T-helper 2 cell (primary cell): ENCODE measurements at places on chromosomes 11 and 22.

DNA sequence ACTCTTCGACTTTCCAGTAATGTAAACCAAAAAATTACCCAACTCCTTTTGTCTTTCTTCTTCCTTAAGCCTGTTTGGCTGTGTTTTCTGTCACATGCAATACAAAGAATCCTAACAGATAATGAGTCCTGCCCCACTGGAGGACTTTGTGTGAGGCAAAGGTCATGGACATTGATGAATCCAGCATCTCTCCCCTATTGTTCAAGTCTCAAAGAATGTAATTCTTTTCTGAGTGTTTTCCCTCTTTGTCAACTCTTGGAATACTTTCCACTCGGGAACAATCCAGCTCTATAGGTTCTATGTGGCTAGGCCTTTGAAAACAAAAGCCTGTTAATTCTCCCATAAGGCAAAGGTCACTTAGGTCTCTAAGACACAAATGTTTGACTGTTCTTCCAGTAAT, 100.7 kb downstream of the FAR1 start:
- no peak for DNase-seq

DNA sequence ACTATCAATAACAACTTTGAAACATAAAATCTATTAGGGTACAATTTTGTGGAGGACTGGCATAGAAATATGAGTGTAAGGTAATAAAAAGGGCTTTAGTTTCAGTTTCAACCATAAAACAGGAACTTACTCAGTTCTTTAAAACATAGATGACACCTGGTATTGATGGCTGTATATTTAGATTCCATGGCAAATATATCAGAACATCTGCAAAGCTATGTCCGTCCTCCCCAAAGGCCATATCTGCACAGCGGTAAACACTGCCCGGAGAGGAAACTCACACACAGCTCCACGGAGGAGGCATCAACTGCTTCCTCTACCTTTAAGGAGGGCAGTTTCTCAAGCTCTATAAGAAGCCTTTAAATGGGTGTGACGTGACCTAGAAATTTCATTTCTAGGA, 993.3 kb downstream of the BRD1 start:
- DNase-seq = no peak

DNA sequence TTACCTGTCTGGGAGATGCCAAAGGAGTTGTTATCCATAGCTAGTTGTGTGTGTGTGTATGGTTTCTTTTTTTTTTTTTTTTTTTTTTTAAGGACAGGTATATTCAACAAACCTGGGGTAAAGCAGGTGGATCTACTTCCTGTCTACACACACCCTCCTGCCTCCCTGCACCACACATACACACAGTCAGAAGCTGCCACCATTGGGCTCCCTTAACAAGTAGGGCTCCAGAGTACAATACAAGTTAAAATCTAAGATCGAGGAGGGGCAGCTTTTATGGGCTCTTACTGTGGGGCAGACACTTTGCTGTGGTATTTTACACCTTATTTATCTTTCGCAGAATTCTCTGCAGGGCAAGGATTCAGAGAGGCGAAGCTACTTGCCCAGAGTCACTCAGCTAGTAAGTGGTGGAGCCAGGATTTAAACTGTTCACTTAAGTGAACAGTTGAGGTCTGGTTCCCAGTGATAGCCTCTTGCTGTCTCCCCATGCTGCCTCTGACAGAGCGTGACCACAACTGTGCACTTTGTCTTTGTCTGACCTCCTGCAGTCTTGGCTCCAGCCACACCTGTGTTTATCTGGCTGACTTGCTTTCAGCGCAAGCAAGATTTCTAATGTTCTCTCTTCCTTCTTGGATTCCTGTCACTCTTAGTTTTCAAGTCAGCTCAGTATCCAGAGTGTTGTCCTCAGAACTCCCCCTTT, 135.0 kb downstream of the CSNK2A3 start:
- DNase-seq = no peak

DNA sequence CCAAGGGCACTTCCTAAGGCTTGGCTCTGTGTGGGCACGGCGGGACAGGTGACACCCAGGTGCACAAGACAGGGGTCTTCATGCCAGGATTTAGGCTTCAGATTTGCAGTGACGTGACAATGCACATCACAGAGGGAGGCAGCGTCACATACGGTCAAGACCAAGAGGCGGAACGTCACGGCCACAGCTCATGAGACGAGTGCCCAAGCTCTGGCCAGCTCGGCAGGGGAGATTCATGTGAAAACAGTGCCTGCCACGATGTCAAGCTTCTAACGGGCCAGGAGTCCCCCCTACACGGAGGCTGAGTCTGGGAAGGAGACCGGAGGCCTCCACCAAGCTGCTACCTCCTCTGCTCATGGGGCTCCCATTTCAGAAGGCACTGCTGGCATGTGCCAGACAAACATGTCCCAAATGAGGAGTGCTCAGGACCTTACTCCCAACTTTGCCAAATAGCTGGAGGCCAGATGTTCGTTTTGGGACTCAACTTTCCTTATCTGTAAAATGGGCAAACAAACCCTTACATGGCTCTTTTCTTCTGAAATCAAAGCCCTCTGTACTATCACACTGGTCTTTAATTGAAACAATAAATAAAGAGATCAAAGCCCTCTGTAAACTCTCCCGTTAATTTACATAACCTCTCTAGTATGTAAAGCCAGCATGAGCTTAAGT, 16.6 kb downstream of the VPS37C start:
- no peak for DNase-seq

GRCh38 chr22:29476116-29476515, 3.9 kb upstream of the NEFH start:
- no peak for DNase-seq

- DNase-seq = no peak
Measured at GRCh38 chr22:37371491-37371890, 55.8 kb downstream of the ELFN2 start.

DNA sequence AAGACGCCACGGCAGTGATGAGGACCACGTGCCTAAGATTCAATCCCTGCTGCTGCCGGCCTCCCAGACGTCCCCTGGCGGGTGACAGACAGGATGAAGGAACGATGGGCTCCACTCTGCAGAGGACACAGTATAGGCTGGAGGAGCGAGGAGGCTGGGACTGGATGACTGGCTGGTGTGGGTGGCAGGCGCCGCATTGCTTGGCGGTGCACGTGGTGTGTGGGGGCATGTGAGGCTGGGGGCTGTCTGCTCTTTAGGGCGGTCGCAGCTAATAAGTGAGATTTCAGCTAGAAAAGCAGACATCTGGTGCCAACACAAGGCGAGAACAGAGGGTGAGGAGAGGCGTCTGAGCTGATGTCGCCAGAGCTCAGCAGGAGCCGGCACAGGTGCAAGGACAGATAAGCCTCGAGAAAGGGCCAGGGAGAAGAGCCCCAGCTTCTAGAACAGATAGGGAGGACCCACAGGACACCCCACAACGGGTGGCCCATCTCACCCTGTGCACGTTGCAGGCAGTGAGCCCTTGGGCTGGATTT, 33.2 kb downstream of the TSPAN4 start:
- no peak for DNase-seq

DNA sequence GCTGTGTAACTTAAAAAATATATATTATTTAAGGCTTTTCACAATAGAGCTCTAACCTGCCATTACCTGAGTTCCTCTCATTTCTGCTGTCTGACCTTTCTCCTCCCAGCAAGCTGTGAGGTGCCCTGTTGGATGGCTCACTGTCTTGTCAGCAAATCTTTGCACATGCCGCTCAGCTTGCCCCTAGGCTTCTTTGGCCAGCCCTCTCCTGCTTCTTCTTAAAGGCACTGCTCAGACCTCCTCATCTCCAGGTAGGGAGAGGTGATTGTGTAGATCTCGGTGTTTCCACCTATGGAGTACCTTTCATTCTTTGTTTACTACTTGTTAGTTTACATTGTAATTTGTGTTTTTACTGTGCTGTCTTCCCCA, 96.5 kb downstream of the EXT2 start:
- no peak for DNase-seq

DNA sequence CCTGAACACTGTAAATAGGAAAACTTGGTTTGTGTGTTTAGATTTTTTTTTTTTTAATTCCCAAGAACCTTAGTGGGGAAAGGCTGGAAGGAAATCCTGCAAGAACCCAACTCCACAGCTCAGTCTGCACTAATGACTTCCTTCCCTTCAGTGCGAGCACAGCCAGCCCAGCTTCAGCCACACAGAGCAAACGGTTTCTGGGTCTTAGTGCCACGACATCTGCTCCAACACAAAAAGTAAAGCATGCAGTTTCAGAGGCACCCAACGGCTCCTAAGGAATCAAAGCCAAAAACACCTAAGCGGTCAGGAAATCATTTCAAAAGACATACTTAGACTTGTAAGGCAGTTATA, 236.1 kb downstream of the TTC28 start:
- DNase-seq = no peak

- DNase-seq = no peak
Measured at GRCh38 chr11:114169321-114169749, 109.8 kb downstream of the ZBTB16 start.

DNA sequence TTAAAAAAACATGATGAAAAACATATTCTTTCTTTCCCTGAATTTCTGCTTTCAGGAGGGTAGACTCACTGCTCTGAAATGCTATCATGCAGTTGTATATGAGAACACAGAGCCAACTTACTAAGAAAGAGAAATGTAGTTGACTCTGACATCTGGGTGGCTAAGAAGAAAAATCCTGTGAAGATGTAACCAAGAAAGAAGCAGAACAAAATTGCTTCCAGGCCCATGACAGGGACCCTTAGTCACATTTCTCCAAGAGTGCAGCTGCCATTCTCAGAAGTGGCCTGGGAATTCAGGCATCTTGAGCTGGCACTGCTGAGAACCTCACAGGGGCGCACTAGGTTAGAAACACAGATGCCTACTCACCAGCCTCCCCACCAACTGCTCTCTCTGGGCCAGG, 73.6 kb downstream of the RPL27A start:
- no peak for DNase-seq

DNA sequence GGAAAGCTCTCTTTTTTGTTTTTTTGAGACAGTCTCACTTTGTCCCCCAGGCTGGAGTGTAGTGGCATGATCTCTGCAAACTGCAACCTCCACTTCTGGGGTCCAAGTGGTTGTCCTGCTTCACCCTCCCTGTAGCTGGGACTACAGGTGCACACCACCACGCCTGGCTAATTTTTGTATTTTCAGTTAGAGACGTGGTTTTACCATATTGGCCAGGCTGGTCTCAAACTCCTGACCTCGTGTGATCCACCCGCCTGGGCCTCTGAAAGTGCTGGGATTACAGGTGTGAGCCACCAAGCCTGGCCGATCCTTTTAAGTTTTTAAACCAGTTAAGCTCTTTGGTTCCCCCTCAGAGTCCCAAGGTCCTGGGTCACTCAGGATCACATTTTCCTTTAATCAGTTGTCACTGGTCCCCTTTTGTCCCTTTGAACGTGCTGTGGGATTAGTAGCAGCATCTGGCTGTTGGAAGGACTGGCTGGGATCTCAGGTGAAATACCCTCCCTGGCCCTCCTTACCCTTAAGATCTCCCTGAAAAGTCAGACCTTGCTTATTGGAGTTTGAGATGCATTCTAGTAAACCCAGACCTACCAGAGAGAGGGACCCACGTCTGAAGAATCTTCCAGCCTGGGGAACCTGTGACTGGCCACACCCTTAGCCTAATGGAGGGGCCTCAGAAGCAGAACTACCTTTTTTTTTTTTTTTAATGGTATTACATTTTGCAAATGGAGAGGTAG, 8.1 kb downstream of the MALAT1 start:
- DNase-seq = no peak

- DNase-seq = no peak
Measured at GRCh38 chr11:16136792-16137390, 219.5 kb downstream of the SOX6 start.

DNA sequence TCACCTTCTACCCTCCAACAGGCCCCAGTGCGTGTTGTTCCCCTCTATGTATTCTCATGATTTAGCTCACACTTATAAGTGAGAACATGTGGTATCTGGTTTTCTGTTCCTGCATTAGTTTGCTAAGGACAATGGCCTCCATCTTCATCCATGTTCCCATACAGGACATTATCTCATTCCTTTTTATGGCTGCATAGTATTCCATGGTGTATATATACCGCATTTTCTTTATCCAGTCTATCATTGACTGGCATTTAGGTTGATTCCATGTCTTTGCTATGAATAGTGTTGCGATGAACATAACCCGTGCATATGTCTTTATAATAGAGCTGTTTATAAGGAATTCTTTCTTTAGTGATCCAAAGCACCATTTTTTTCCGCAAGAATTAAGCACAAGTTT, 28.5 kb upstream of the TLCD5 start:
- DNase-seq = no peak

DNA sequence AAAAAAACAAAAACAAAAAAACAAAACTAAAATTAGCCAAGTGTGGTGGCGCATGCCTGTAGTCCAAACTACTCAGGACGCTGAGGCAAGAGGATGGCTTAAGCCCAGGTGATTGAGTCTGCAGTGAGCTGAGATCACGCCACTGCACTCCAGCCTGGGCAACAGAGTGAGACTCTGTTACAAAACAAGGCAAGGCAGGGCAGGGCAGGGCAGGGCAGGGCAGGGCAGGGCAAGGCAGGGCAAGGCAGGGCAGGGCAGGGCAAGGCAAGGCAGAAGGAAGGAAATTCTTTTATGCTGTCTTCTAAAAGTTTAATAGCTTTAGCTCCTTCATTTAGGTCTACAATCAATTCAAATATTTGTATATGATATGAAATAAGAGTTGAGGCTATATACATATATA, 50.1 kb upstream of the RASSF10 start:
- no peak for DNase-seq
